Fibroblast of pulmonary artery (primary cell): ENCODE measurements at places on chromosomes 3 and 15.

DNA sequence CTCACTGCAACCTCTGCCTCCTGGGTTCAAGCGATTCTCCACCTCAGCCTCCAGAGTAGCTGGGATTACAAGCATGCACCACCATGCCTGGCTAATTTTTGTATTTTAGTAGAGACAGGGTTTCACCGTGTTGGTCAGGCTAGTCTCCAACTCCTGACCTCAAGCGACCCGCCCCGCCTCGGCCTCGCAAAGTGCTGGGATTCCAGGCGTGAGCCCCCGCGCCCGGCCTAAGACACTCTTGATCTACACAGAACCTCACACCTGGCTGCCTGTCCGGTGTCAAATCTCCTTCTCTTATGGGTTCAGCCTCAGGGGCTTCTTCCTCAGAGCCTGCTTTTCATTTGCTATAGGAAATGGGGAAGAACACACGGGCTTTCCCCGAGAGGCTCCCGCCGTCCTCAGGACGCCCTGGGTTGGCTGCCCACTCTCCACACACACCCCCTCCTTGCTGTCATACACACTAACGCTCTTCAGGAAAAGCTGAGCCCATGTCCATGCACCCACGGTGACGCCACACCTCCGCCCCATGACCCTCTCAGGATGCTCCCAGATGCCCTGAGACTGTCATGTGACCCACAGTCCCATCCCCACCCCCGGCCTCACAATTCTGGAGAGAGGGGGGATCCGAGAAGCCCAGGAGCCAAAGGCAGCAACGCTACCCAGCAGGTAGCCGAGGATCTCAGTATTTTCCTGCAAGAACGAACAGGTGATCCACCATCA lies 10.4 kb downstream of the TMEM44 start:
- DNase-seq = no peak

GRCh38 chr15:73357999-73358665 lies 10.6 kb downstream of the HCN4 start:
- DNase-seq = no peak

- DNase-seq = no peak
Observed at GRCh38 chr3:10768708-10769394, 47.2 kb upstream of the SLC6A11 start.

GRCh38 chr3:99562990-99563607 lies 75.3 kb upstream of the COL8A1 start:
- no peak for DNase-seq

GRCh38 chr3:156297582-156297981 lies 177.2 kb downstream of the KCNAB1 start:
- no peak for DNase-seq

- DNase-seq = peak; percentile 84
Observed at GRCh38 chr3:33131331-33132018, 17.7 kb downstream of the CRTAP start.

GRCh38 chr3:152128356-152128755 lies 140.4 kb upstream of the MBNL1 start:
- no peak for DNase-seq

DNA sequence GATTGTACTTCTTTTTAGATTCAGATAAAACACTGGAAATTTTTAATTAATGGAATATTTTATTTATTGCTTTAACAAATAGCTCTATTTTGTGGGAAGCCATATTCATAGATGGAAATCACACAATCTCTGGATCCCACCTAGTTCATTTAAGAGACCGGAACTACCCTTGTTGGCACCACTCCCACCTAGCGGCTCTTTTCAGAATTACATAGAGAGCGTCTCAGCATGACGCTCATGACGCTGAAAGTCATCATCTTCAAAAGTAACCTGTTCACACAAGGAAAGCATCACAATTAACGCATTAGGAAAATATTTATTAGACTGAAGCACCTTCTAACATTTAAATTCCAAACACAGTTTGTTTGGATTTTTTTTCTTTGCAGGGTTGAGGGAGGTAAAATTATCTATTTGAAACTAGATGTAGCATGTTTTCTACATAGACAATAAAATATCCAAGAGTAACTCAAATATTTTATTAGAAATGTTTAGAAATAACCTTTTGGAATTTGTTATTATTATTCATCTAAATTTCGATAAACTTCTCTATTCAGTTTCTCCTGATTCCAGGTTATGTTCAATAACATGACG lies 214.9 kb upstream of the ARRDC4 start:
- peak; percentile 21 for DNase-seq

DNA sequence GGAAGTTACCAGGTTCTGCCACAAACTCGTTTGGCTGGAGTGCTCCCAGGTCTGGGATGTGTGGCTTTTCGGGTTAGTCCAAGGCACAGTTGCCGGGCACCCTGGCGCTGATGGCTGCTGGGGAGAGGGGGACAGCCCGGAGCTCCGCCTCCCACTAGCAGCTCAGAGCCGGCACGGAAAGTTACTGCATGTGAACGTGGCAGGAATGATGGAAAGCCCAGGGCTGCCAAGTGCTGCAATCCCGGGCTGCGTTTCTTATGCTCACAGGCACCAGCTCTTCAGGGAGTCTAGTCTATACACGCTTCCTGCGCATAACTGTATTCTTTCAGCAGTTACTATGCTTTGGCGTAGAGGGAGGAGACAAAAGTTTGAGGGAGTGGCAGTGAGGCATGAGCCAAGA lies 141.8 kb upstream of the ICE2 start:
- peak; percentile 40 for DNase-seq

- no peak for DNase-seq
Observed at GRCh38 chr3:78096488-78097255, 1056.8 kb downstream of the ROBO2 start.

DNA sequence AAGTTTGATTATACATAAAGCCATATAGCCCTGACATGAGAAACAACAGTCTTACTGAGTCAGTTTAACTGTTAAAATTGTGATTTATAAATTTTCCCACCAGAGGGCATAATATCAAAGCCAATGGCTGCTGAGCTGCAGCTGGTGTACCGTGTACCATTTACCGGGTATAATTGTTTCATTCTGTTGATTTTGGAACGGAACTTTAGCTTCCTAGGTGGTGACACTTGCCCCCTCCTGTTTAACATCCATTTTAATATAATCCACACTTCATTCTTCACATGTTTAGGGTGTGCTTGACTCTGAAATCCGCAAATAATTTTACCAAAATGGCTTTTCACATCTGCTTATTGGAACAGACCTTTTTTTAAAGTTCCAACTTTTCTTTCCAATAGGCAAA lies 72.8 kb downstream of the SLC9A9 start:
- DNase-seq = peak; percentile 53
